H1 (cell line): ENCODE measurements at places on chromosomes 2 and 18.
A peak's percentile ranks its signal among the peaks of the same experiment; 100 is the strongest.

DNA sequence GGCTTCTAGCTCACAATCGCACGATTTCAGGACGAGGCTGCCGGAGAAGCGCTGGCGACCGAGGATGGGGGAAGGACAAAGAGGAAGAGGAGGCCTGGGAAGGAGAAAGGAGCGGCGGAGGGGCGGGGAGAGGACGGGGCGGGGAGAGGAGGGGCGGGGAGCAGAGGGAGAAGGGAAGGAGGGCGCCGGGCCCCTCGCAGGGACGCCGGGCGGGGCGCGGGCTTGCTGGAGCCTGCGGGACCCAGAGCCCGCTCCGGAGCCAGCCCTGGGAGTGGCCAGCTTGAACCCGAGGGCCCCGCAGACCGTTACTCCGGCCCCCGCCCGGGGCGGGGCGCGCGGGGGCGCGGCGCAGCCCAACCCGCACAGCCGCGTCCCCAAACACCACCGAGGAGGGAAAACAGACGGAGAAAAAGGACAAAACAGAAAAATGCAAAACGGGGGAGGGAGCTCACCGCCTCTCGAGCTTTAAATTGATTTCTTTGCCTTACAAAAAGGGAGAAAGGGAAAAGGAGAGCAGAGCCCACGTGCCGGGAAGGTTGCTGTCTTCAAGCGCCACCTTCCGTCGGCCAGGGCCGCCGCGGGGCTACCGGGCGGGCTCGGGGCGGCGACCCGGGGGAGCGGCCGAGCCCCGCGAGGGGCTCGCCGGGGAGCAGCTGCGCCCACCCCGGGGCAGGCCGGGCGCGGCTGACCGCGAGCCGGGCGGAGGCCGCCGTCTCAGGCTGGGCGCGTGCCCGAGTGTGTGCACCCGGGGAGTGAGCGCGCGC is 781 bp upstream of the SOX11 start:
- no peaks in the 10 kb centered on the region for H3K4me1 ChIP-seq
- peak; percentile 77 for DNase-seq
- peak overlapping the region; percentile 84 for H3K4me3 ChIP-seq
- no peaks in the 10 kb centered on the region for H3K36me3 ChIP-seq
- H3K27me3 ChIP-seq: no peaks in the 10 kb centered on the region

GRCh38 chr2:11904941-11905340 is 158.5 kb downstream of the LPIN1 start:
- no peak for DNase-seq
- no peak overlapping the region for H3K4me3 ChIP-seq
- H3K27me3 ChIP-seq: no peaks in the 10 kb centered on the region
- H3K36me3 ChIP-seq: no peaks in the 10 kb centered on the region

GRCh38 chr2:190964170-190964795 is 49.7 kb downstream of the STAT1 start:
- no peak overlapping the region for H3K27ac ChIP-seq
- H3K27me3 ChIP-seq: no peaks in the 10 kb centered on the region
- peaks cover 2% of the 10 kb centered on the region; the same call in 1 of the 2 replicates for H3K36me3 ChIP-seq
- no peak for DNase-seq
- no peaks in the 10 kb centered on the region for H3K4me1 ChIP-seq

DNA sequence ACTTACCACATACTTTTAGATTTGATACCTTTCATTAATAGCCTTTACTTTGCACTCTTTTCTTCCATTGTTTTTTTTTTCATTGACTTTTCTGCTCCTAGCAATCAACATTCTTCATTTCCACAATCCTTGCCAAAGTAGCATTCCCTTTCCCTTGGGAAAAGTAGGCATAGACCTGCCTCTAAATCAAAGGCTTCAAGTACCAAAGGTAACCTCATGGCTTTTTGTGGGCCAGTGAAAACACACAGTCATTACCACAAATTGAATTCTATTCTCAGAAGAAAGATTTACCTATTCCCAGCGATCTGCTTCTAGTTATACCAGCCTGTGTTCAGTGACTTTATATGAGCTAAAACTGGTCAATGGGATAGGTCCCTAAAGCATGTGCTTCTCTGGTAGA is 109.2 kb downstream of the SOCS6 start:
- no peaks in the 10 kb centered on the region for H3K27me3 ChIP-seq
- no peaks in the 10 kb centered on the region for H3K36me3 ChIP-seq
- no peaks in the 10 kb centered on the region for H3K4me1 ChIP-seq

DNA sequence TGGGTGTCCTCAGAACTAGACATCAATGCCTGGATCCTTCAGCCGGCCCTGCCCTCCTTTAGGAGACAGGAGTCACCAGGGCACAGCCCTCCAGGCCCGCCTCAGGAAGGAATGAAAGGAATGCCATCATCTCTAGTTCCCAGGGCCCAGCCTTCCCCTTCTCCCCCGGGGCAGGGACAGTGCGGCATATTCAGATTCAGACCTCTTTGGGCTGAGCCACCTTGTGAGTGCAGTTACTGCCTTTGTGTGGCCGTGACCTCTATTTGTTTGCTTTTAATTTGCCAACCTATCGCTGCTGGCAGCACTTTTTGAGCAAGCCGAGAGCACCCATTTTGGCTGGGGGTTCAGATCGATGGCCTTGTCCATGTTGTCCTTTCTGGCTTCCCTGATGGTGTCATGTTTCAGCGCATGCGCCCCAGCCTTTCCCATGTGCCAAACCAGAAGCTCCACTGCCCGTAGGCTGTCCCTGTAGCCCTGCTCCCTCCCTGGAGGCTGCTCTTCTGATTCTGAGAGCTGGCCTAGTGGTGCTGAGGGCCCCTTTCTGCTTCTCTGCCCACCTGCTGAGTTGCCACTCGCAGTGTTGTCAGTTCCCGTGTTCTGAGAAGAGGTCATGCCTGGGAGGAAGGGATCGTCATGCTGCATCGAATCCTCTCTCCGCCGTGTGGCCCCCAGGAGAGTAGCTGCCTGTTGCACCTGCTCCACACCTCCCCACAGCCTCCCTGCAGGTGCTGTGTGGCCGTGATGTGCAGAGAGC is 10.9 kb downstream of the ANKRD23 start:
- peak overlapping the region; percentile 69 for H3K27ac ChIP-seq
- no peaks in the 10 kb centered on the region for H3K27me3 ChIP-seq
- H3K4me3 ChIP-seq: peak overlapping the region; percentile 8; the same call in 1 of the 2 replicates
- peaks cover 55% of the 10 kb centered on the region for H3K36me3 ChIP-seq
- peaks cover 13% of the 10 kb centered on the region for H3K4me1 ChIP-seq

GRCh38 chr2:175004730-175004979 is 526 bp downstream of the CHN1 start:
- DNase-seq: no peak
- peaks cover 17% of the 10 kb centered on the region; the same call in 1 of the 2 replicates for H3K4me1 ChIP-seq
- H3K36me3 ChIP-seq: no peaks in the 10 kb centered on the region
- peak overlapping the region; percentile 77 for H3K4me3 ChIP-seq
- H3K27ac ChIP-seq: peak overlapping the region; percentile 81

DNA sequence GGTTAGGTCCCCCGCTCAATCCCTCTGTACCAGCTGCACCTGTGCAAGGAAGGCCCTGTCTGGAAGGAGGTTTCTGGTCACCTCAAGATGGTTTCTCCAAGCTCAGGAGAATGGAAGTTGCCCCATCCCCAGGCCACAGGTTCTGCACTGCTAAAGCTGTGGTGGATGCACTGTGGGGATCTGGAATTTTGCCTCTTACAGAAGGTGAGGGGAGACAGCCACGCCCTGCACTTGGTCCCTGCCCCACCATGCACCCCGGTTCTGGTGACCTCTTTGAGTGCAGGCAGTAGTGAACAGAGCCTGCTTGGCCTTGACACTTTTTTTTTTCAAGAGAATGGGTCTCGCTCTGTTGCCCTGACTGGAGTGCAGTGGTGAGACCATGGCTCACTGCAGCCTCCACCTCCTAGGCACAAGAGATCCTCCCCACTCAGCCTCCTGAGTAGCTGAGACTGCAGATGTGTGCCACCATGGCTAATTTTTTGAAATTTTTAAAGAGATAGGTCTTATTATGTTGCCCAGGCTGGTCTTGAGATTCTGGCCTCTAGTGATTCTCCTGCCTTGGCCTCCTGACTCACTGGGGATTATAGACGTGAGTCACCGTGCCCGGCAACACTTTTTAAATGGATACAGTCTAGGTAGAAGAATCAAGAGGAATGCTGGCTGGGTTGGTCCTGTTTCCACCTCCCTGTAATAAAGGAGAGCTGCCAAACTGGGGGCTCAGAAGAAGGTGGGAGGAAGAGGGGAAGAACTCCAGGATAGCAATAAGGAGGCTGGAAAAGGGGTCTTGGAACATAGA is 5.8 kb upstream of the NT5DC4 start:
- no peaks in the 10 kb centered on the region for H3K4me1 ChIP-seq
- no peaks in the 10 kb centered on the region for H3K36me3 ChIP-seq
- H3K27ac ChIP-seq: no peak overlapping the region
- no peak overlapping the region for H3K4me3 ChIP-seq

GRCh38 chr2:200270732-200271131 is 35.8 kb upstream of the SPATS2L start:
- H3K27me3 ChIP-seq: no peaks in the 10 kb centered on the region
- no peak overlapping the region for H3K4me3 ChIP-seq
- no peak for DNase-seq
- no peaks in the 10 kb centered on the region for H3K36me3 ChIP-seq

- H3K27me3 ChIP-seq: no peaks in the 10 kb centered on the region
- peak; percentile 57 for DNase-seq
- H3K4me1 ChIP-seq: peaks cover 7% of the 10 kb centered on the region
- H3K36me3 ChIP-seq: no peaks in the 10 kb centered on the region
Observed at GRCh38 chr18:24611075-24611474, 150.6 kb downstream of the HRH4 start.

DNA sequence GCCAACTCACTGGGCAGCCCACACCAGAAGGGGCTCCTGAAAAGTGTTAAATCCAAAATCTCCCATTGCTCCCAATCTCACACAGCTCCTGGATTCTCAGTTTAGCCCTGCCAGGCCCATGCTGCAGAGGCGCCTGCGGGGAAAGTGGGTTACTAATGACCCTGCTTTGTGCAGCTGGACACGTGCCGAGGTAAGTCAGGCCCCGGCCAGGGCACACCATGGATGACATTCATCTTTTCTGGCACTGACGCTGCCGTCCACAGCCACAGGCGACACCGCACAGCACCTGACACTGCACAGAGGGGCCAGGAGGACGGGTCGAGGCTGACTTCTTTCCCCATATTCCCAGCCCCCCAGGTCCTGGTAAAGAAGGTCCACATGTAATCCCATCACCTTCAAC is 193.5 kb downstream of the EIPR1 start:
- H3K4me1 ChIP-seq: no peaks in the 10 kb centered on the region
- H3K27ac ChIP-seq: no peak overlapping the region
- no peaks in the 10 kb centered on the region for H3K27me3 ChIP-seq
- 0 out of 2 replicates have a peak, but pooled peaks cover 3% of the 10 kb centered on the region for H3K36me3 ChIP-seq
